ENCODE measurements at places on chromosomes 13 and 19. TPM values are rescaled to one million over a fixed set of nuclear protein-coding genes. Genes with fewer than 3 reads are reported as not detected.

DNA sequence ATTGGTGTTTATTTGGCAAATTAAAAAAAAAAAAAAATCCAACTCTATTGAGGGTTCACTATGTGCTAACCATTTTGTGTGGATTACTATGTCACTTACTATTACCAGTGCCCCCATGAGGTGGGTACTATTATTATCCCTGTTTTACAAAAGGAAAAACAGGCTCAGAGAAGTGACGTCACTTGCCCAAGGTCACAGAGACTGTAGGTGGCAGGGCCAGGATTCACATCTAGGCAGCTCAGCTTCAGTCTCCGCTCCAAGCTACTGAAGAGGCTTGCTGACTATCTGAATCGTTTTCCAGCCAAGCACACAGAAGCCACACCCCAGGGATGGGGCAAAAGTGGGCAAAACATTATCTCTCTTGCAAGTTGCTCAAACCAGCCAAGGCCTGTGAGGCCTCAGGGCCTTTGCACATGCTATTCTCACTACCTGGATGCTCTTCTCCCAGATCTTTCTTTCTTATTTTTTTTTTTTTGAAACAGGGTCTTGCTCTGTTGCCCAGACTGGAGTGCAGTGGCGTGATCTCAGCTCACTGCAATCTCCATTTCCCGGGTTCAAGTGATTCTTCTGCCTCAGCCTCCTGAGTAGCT lies 4.8 kb upstream of the ANGPTL8 start:
- DNase-seq, result no peak

GRCh38 chr13:102089177-102089576 lies 312.7 kb downstream of the FGF14 start:
- DNase-seq, result no peak

- DNase-seq, result no peak
Measured at GRCh38 chr19:19445911-19446361, 40.5 kb downstream of the GATAD2A start.

GRCh38 chr13:28537171-28537570 lies 42.2 kb upstream of the FLT1 start:
- no peak for DNase-seq

- no peak for DNase-seq
Measured at GRCh38 chr13:71137101-71137500, 729.9 kb downstream of the DACH1 start.

DNA sequence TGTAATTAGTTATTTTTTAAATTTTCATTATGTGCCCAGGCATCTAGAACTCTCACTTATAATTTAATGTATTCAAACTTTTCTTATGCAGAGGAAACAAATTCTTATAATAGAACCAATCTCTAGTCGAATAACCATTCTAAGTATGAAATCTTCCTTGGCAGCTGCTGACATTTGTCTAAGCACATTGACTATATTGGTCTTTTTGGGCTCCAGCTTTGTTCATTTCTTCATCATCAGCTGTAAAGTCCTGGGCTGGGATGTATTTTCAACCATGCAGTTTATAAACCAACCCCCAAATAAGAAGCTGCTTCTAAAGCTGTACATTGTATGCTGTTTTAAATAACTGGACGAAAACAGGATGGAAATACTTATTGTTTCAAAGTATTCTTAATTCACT lies 2.3 kb upstream of the MICU2 start:
- DNase-seq, result no peak

GRCh38 chr13:31031482-31031881 lies 99.0 kb downstream of the TEX26 start:
- no peak for DNase-seq

- DNase-seq, result no peak
Measured at GRCh38 chr19:15563325-15563794, 51.7 kb upstream of the CYP4F8 start.

GRCh38 chr13:97387890-97388289 lies 46.1 kb upstream of the RAP2A start:
- DNase-seq, result no peak

DNA sequence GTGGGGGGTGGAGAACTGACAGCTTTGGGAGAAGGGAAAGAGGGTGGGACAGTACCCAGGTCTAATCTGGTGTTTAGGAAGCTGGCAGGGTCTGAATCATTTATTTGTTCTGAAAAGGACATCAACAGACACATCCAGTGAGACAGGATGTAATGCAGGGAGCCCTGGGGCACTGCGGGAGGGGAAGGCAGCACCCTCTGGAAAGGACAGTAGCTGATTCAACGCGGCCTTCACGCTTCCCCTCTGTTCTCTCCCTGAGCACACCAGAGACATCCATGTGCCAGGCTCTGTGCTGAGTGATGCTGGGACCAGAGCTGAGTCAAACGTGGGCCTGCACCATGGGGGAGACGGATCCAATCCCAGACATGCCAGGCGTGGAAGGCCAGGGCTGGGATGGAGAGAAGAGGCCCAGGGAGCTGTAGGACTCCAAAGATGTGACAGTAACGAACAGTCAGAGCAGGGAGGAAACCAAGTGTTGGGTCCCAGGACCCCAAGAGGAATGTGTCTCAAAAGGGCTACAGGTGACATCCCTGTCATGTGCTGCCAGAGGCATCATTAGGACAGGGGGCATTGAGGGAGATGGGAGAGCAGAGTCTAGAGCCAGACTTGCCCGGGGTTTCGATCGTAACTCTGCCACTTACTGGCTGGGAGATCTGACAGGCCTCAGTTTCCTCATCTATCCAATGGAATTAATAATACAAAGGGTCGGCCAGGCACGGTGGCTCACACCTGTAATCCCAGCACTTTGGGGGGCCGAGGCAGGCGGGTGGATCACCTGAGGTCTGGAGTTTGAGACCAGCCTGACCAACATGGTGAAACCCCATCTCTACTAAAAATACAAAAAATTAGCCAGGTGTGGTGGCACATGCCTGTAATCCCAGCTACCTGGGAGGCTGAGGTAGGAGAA lies 1.7 kb downstream of the ETFB start:
- DNase-seq, result no peak

DNA sequence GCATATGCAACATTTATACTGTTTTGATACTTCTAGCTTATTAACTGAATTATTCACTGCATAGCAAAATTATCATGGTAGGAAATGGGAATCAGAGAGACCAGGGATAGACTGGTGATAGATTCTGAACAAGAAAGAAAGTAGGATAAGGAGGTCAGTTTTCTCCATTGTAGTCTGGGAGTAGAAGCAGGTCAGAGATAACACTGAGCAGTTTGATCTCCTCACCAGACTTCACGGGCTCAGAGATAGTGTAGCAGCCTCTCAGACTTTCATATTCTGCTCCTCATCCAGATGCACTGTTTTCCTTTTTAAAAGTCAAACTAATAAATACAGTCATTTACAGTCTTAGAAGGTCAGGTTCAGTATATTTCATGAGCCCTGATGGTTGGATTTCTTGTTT lies 56.0 kb upstream of the MYO16 start:
- DNase-seq, result no peak

DNA sequence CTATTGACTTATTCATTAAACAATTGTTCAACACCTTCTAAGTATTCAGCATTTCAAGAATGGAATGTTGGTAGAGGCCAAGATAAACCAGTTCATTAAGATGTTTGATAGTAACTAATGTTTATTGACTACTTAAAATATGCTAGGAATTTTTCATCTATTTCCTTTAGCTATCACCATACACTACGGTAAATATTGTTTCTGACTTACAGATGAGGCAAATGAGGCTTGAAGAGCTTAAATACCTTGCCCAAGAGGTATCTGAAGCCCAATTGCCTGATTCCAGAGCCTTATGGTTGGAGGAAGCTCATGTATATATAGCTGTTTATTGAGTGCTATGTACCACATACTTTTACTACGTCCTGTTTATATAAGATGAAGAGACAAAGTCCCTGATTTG lies 286.2 kb downstream of the NDFIP2 start:
- no peak for DNase-seq

GRCh38 chr13:94139393-94139995 lies 340.0 kb downstream of the DCT start:
- DNase-seq, result no peak

DNA sequence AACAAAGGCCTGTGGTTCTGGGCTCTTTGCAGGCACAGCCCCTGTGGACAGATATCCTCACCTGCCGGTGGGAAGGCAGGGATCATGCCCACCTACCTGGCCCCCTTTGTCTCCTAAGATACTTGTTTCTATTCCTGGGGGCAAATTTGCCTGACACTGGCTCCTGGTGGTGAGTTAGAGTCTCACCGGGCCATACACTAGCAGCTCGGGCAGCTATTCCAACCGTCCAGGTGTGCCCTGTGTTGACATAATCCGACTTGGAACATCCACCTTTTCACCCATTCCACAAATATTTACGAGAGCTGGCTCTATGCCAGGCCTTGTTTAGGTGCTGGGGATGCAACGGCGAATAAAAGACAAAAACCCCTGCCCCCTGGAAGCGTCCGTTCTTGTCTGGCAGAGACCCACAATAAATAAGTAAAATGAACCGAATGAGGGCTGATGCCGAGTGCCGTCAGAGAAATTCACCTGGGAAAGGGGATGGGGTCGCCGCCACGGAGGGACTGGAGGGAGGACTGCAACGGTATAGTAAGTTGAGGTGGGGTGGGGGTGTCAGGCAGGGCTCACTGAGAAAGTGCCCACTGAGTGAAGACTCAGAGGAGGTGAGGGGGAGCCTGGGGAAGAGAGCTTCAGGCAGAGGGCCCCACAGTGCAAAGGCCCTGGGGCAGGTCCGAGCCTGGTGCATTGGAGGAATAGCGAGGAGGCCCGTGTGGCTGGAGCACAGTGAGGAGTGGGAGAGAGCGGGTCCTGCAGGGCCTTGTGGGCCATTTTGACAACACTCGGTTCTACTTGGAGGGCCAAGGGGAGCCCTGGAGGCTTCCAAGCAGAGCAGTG lies 43.2 kb upstream of the RANBP3 start:
- peak; percentile 55 for DNase-seq

GRCh38 chr13:110746438-110746837 lies 32.9 kb downstream of the ING1 start:
- DNase-seq, result no peak

DNA sequence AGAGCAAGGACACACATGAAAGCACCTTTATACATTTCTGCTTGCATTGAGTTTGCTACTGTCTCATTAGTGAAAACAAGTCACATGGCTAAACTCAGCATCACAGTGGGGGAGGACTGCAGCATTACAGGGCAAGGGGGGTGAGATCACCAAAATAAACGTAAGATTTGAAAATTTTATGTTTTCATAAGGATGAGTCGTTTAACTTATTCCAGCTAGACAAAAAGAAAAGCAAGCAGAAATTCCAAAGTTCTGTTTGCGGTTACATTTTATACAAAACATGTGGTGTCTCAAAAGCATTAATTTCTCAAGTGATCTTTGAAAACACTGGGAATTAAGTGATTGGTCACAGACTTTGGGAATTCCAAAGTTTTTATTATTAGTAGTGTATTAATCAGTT lies 261.4 kb upstream of the RXFP2 start:
- no peak for DNase-seq

DNA sequence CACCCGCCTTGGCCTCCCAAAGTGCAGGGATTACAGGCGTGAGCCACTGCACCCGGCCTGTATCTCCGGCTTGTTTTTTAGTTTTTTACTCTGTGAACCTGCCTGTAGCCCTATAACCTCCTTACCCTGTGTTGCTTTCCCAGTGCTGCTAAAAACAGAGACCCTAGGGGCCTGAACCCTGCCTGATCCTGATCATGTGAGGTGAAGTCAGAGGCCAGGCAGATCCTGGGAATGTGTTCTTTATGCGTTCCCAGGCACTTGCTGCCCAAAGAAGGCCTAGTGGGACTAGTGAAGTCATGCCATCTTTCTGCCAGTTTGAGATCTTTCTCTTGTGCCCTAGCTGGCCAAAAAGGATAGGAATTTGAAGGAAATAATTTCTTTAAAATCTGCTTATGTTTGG lies 4.6 kb downstream of the UBA2 start:
- peak; percentile 28 for DNase-seq

Gene CD37
- 0.44 TPM for total RNA-seq

Gene KLHL1
- not detected for total RNA-seq

Gene NEK5
- total RNA-seq, result not detected

Gene ZNF274
- 18.8 TPM for total RNA-seq
